ENCODE measurements at places on chromosomes 2 and 18. TPM values are rescaled to one million over a fixed set of nuclear protein-coding genes. Genes with fewer than 3 reads are reported as not detected.

The PFN4 gene
- total RNA-seq = 2.7 TPM

DNA sequence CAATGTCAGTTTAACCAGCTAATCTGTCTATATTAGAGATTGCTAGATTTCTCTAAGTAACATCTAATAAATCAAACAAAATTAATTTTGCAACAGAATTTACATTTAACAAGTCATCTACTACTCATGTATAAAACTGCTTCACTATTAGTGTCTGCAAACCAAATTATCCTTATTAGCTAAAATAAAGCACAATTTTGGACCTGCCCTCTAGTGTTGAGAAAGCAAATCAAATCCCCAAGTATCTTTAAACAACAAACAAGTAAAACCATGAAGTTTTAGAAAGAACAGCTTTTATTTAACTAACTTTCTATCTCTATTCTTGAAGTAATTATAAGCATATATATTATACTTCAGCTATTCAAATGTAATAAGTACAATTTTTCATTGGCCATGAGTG lies 113.1 kb upstream of the SP3 start:
- DNase-seq = no peak

The HOXD13 gene
- not detected for total RNA-seq

DNA sequence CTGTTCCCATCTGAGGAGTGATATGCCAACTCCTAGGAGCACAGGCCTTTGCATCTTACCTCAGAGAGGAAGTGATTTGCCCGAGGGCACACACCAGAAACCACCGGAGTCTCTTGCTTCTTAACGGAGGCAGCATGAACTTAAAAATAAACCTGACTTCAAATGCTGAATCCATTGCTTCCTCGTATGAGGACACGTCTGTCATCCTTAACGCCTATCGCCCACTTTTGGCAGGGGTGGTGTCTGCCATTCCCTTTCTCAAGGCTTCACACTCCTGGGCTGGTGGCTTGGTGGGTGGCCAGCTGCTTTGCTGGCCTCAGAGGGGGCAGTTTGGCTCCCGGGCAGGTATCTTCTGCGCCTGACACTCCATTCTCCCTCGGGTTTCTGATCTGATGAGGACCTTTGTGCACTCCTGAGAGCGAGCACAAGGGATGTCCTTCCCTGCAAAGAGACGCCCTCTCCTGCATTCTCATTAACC lies 1.1 kb upstream of the PREB start:
- DNase-seq = no peak

DNA sequence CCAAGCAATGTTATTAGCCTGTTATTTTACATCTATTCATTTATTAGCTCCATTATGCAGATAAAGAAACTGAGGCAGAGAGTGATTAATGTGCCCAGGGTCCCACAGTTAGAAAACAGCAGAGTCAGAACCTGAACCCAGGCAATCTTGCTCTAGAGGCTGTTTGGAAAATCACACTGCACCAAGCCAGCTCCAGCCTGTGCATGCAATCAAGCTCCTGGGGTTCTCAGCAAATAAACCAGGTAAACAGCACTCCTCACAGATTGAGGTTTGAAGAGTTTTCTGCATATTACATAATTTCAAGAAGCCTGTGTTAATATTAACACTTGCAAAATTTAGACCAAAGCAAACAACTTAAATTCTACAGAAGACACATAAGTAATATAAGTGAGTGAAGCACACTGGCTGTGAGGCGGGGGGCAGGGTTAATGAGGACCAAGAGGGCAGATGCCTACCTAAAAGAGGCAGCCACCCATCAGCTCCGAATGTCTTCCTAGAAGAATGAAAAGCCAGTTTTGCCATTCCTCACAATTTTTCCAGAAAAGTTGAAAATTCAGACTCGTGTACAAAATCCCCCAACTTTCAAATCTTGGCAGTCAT lies 35.4 kb downstream of the CACNB4 start:
- DNase-seq = no peak

All from glomerular endothelial cell (primary cell).